Gastrocnemius medialis (tissue), 4 donors: ENCODE measurements at places on chromosomes 12 and 14. TPM values are rescaled to one million over a fixed set of nuclear protein-coding genes. Genes with fewer than 3 reads are reported as not detected.
A peak's percentile ranks its signal among the peaks of the same experiment; 100 is the strongest.

ATXN7L3B gene
- total RNA-seq: 21.7 TPM

KLHL33 gene
- 4.7 TPM for total RNA-seq

GRCh38 chr12:68532204-68532886, 78.4 kb upstream of the RAP1B start:
- no peak overlapping the region for H3K4me3 ChIP-seq
- DNase-seq: no peak
- H3K27me3 ChIP-seq: no peaks in the 10 kb centered on the region
- no peaks in the 10 kb centered on the region for H3K36me3 ChIP-seq

MTA1 gene
- 18.2 TPM for total RNA-seq

DNA sequence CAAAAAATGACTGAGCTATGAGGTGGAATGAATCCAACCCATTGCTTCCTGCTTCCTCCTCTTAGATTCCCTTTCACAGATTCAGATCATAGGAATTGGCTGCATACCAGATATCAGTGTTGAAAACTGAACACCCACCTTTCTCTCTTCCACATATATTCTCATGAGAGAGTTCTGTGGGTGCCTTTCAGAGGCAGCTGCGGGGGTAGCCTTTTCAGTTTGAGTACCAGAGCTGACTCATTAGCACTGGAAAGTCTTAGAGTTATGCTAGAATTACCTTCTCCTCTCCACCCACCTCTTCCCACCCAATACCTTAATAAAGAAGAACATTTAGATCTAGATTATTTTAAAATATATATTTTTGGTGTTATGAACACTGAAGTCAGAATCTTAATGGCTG, 495.4 kb upstream of the SEL1L start:
- H3K36me3 ChIP-seq: no peaks in the 10 kb centered on the region
- H3K27me3 ChIP-seq: no peaks in the 10 kb centered on the region
- H3K4me3 ChIP-seq: no peak overlapping the region
- H3K4me1 ChIP-seq: no peaks in the 10 kb centered on the region
- no peak overlapping the region for H3K27ac ChIP-seq

- H3K4me1 ChIP-seq: no peaks in the 10 kb centered on the region
- DNase-seq: no peak
- H3K36me3 ChIP-seq: no peaks in the 10 kb centered on the region
- H3K27ac ChIP-seq: no peak overlapping the region
- no peak overlapping the region for H3K4me3 ChIP-seq
- no peaks in the 10 kb centered on the region for H3K27me3 ChIP-seq
Observed at GRCh38 chr14:104103446-104104075, 18.1 kb downstream of the ASPG start.

GPR65 gene
- total RNA-seq: 0.17 TPM

DNA sequence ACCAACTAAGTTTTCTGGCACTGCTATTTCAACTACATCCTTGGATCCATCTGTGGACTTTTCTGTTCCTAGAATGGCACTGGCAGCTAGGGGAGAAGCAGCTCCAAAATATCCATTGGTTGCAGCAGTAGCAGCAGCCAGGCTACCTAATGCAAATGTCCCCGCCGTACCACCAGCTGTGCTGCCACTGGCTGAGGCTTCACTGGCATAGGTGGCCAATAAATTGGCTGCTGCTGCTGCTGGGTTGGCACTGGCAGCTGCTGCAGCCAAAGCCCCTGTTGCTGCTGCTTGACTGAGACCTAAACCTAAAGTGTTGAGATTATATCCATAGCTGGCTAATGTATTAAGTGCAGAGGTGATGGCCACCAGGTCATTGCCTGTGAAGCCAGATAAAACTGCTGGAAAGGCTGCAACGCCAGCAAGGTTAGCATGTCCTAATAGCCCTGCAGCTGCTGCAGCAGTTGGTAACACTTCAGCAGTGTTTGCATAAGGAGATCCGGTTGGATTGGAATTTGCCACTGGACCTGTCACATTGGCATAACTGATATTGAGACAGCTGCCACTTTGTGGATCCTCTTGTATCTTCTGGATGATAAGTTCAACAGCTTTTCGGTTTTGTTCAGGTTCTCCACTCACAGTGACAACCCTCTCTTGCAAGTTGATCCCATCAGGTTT, 149.5 kb downstream of the NOVA1 start:
- H3K27ac ChIP-seq: no peak overlapping the region
- H3K27me3 ChIP-seq: no peaks in the 10 kb centered on the region
- no peak for DNase-seq
- H3K4me1 ChIP-seq: no peaks in the 10 kb centered on the region
- no peaks in the 10 kb centered on the region for H3K36me3 ChIP-seq

DNA sequence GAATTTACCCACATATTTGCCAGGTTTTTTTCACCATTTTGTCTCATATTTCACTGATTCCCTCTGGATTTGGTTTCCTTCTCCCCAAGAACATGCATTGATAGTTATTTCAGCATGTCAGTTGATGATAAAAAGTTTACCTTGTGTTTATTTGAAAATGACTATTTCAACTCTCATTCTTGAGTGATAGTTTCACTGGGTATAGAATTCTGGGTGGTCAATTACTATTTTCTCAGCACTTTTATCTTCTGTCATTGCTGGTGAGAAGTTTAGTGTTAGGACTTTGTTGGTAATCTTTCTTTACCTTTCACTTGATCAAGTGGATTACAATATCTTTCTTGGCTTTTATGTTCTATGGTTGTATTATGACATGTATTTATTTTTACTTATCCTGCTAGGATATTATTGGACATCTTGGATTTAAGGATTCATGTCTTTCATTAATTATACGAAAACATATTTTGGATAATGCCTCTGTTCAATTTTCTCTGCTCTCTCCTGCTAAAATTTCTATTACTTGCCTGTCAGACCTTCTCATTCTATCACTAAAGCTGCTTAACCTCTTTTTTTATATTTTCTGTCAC, 338.6 kb downstream of the MED13L start:
- no peak overlapping the region for H3K4me3 ChIP-seq
- DNase-seq: no peak
- no peak overlapping the region for H3K27ac ChIP-seq
- H3K27me3 ChIP-seq: no peaks in the 10 kb centered on the region

DNA sequence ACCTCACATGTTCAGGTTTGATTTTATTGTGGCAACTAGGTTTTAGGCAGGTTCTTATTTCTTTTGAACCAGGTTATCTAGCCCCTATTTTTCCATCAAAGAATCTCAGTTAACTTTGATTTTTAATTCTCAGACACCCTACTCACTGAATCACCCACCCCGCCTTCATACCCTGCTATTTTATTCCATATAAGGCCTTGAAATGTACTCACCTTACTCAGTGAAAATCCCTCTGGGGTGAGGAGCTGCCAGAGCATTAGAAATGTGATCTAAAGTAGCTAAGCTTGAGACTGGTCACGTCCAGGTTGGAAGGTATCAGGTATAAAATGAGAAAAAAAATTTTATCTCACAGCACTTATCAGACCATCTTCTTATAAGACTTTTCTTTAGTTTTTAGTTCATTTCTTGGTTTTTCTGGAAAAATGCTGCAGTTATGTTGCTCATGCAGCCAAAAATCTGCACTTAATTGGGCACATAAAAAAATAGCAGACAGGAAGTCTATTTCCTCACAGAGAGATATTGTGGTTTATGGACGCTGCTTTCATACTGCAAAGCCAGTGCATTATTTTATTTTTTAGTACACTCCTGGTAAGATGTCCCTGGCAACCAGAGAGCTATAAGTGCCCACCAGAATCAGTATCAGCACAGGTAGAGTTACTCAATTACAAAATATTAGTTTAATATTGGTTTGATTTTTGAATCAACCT, 101.5 kb upstream of the CCDC91 start:
- no peak overlapping the region for H3K27ac ChIP-seq
- H3K4me3 ChIP-seq: no peak overlapping the region
- H3K4me1 ChIP-seq: no peaks in the 10 kb centered on the region

DNA sequence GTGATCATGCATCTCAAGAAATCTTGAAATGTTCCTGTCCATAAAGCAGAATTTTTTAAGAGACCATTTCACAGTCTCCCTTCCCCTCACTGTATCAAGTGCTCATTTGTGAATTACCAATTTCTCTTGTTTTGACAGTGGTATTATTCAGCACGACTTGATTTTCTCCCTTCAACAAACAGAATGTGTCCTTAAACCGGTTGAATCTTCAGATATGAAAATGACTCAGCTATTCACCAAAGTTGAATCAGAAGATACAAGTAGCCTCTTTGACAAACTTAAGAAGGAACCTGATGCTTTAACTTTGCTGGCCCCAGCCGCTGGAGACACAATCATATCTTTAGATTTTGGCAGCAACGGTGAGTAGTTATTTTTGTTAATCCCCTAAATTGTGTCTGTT, 25.5 kb upstream of the SNAPC1 start:
- no peak overlapping the region for H3K27ac ChIP-seq
- H3K36me3 ChIP-seq: peaks cover 66% of the 10 kb centered on the region
- H3K4me3 ChIP-seq: no peak overlapping the region
- H3K27me3 ChIP-seq: no peaks in the 10 kb centered on the region
- H3K4me1 ChIP-seq: no peaks in the 10 kb centered on the region

GRCh38 chr14:36512585-36513003, 7.4 kb downstream of the NKX2-1 start:
- H3K4me1 ChIP-seq: no peaks in the 10 kb centered on the region
- no peak overlapping the region for H3K27ac ChIP-seq
- H3K4me3 ChIP-seq: no peak overlapping the region
- DNase-seq: no peak

DNA sequence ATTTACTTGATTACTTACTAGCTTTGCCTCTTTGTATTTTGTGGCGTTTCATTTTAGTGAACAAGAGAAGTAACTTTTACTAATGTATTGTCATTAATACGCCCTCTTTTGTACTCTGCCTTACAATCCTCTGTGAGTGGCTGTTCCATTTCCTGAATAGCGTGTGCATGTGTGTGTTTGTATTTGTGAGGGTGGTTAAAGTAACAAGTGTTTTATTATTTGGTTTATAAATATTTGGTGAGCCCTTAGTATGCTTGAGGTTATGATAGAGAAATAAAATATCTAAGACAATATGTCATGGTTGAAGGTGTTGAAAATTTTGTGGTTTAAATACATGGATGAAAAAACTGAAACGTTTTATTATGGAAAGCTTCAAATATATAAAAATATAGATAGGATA, 71.7 kb upstream of the REP15 start:
- no peak overlapping the region for H3K4me3 ChIP-seq
- H3K27me3 ChIP-seq: no peaks in the 10 kb centered on the region
- H3K4me1 ChIP-seq: peaks cover 6% of the 10 kb centered on the region
- no peaks in the 10 kb centered on the region for H3K36me3 ChIP-seq

DNA sequence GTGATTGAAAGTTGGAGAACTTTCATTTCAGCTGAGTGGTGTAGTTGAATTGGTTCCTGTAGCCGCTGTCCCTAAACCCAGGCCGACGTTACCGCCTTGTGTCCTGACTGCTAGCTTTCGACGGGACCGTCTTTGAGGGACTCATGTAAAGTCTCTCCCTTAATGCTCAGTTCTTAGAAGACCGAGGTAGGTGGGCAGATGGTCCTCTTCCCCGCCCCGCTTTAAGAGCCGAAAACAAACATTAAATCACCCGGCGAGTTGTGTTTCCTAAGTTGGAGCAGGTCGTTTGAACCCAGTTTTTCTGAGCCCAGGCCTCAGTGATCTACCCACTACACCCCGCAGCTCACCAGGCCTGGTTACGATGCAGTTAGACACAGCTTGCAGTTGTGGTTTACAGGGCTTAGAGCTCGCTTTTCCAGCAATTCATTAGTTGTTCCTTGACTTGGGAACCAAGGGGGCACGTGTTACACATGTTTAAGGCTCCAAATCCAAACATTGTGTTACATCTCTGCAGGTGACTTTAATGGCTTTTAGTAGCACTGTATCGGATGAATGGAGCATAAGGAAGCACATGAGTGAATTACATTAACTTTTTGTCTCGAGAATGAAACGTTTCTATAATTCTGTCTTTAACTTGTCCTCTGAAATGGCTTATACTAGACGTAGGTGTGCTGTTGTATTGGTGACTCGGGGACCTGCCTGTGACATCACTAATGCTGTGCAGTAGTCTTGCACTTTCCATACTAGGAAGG, 790 bp downstream of the NEDD1 start:
- H3K4me3 ChIP-seq: peak overlapping the region; percentile 93
- no peaks in the 10 kb centered on the region for H3K27me3 ChIP-seq
- peaks cover 34% of the 10 kb centered on the region for H3K4me1 ChIP-seq
- DNase-seq: no peak

SLC38A4 gene
- 28.0 TPM for total RNA-seq

DNA sequence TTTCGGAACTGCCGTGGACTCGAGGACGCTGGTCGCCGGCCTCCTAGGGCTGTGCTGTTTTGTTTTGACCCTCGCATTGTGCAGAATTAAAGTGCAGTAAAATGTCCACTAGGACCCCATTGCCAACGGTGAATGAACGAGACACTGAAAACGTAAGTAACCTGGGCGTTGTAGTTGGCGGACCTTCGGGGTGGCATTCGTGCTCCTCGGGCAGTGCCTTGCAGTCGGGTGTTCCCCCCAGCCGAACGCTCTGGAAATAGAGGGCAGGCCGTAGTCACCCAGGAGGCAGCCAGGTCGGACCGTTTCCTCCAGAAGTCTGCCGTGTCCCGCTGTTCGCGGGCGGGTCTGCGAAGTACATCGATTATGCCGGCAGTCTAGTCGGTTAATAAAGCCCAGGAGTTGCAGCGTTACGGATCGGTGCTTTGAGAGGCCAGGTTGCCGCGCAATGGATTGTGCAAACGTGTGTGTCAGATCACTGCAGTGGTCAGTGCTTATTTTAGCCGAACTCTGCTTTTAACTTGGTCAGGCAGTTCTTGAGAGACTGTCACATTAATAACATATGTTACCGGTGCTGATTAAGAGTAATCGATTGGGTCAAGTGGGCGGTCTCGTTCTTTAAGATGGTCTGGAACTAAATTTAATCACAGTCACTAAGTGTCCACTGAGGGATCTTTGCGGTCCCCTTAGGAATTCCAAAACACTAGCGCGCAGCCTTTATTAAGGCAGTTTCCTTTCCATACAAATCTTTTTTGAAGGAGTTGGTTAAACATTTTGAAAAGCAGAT, 906 bp downstream of the MARK3 start:
- peak overlapping the region; percentile 96 for H3K27ac ChIP-seq
- no peak for DNase-seq
- H3K4me3 ChIP-seq: peak overlapping the region; percentile 93
- no peaks in the 10 kb centered on the region for H3K27me3 ChIP-seq

DNA sequence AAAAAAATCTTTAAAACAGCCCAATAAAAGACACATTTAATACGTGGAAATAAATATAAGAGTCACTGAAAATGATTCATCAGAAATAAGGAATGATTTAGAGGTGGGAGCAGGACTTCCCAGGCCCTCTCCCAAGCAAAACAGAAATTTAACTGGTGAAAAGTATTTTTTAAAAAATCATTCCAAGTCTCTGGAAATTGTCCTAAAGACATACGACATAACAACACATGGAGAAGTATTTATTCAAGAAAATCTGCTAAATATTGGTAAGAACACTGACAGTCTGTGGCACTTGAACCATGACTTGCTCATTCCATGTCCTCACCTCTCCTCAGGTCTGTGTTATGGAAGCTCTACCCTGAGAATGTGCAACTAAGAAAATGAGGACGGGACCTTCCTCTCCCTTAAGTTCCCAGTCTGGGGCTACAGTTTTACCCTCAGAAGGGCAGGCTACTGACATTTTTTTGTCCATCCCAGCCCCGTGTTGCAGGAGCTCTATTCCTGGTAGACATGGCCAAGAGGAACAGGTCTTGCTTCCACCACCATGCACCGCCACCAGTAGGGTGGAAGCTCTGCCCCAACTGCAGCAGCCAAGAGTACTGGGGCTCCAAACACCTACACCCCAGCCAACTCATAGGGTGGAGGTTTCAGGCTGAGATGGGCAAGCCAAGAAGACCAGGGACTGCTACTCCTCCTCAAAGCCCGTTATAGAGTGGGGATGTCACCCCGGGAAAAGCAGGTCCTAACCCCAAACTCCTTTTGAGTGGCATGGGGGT, 193.0 kb downstream of the CRADD start:
- H3K36me3 ChIP-seq: peaks cover 4% of the 10 kb centered on the region
- H3K4me1 ChIP-seq: no peaks in the 10 kb centered on the region
- no peak for DNase-seq
- no peak overlapping the region for H3K27ac ChIP-seq
- no peaks in the 10 kb centered on the region for H3K27me3 ChIP-seq

AQP6 gene
- not detected for total RNA-seq
